Pancreas (tissue), 10 donors: ENCODE measurements at places on chromosomes 2 and 18. TPM values are rescaled to one million over a fixed set of nuclear protein-coding genes. Genes with fewer than 3 reads are reported as not detected.

Gene VWA3B
- total RNA-seq = not detected

Gene GRP
- 0.74 TPM for total RNA-seq

Gene C2orf66
- 0.09 TPM for total RNA-seq

Gene CAPN13
- total RNA-seq = 6.1 TPM

- DNase-seq = no peak
These were observed 26.9 kb downstream of the AGAP1 start for GRCh38 chr2:235520787-235521186.

GRCh38 chr2:203775684-203776083 lies 69.2 kb downstream of the CD28 start:
- DNase-seq = no peak

Gene ANKRD29
- total RNA-seq = 0.42 TPM

GRCh38 chr18:50401888-50402287 lies 27.0 kb downstream of the SKA1 start:
- peak; percentile 98 for DNase-seq

DNA sequence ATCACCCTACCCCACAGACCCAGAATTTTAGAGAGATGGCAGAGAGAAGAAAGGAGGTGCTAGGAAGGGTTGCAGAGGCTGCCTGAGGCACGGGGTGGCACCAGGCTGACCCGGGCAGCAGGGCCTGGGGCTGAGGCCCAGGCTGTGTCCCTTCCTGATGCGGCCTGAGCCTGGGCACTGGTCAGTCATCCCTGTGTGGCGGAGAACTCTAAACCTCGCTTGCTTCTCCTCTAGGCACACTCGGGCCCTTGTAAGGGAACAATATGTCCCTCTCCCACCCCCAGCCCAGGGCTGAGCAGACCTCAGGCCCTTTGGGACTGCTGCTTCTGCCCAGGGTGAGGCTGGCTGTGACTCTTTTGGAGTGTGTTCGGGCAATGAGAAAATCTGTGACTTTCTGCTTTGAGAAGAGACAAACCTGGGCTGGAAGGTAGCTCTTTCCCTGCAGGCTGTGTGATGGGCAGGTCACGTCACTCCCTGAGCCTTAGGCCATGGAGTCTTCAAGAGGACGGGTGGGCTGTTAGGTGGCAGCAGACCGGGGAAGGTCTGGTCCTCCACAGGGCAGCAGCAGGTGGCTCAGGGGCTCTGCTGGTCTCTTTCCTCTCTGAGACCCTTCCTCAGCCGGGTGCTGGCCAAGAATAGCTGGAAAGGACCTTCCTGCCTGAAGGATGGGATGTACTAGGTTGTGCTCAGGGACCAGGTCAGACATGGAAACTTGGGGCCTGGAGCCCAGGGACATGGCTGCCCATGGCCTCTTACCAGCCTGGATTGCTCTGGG lies 96.8 kb downstream of the GLI2 start:
- DNase-seq = no peak
